ENCODE measurements at places on chromosomes 13 and 19.

GRCh38 chr13:52455677-52456041 lies 381 bp downstream of the CKAP2 start:
- DNase-seq = no peak

- no peak for DNase-seq
Measured at GRCh38 chr13:78712831-78713230, 53.9 kb upstream of the OBI1 start.

- DNase-seq = peak; percentile 99
Measured at GRCh38 chr19:1102407-1103131, 1.2 kb upstream of the GPX4 start.

- no peak for DNase-seq
Measured at GRCh38 chr13:99307648-99308339, 595 bp upstream of the GPR183 start.

- no peak for DNase-seq
Measured at GRCh38 chr13:78806457-78806856, 147.5 kb upstream of the OBI1 start.

- DNase-seq = no peak
Measured at GRCh38 chr13:113184568-113185440, 23.7 kb downstream of the PCID2 start.

DNA sequence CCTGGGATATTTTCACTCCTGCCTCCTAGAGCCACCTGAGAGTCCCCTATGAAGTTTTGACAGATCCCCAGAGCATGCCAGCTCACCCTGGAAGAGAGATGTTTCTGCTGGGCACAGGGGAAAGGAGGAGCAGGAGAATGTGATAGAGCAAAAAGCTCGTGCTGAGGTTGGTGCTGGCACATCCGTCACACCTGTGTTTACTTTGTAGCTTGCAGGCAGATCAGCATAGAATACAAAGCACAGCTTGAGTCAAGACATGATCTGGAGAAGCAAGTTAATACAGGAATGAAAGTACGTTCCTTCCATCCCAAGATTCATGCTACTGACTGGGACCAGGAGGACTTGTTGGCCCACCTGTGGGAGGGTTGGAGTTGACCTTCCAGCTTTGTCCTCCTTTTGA lies 46.1 kb downstream of the HSPH1 start:
- DNase-seq = no peak

GRCh38 chr13:100298116-100298681 lies 209.3 kb downstream of the PCCA start:
- DNase-seq = no peak

DNA sequence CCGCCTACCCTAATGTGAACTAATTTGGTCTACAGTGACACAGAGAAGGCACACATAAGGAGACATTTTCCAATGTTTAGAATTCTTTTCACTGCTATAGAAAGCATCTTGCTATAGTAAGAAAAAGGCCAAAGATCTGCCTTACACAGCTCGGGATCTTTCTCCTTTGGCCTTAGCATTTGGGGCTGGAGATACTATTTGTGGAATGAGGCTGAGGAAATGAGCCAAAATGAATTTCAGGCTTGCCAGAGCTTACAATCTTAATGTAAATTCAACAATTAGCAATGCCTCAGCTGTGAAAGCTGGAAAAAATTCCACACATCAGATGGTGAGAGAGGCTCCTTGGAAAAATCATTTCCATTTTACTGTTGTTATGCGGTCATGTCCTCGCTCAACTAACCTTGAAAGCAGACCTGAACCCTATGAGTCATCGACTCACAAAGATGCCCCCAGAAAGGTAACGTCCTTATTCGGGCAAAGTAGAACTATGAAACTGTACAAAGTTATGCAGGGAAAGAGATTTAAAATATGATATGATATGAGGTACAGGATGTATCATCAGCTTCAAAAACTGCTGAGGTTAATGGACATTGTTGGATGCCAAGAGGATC lies 324.5 kb upstream of the NBEA start:
- DNase-seq = no peak

GRCh38 chr19:6458695-6459261 lies 814 bp downstream of the SLC25A23 start:
- DNase-seq = no peak

DNA sequence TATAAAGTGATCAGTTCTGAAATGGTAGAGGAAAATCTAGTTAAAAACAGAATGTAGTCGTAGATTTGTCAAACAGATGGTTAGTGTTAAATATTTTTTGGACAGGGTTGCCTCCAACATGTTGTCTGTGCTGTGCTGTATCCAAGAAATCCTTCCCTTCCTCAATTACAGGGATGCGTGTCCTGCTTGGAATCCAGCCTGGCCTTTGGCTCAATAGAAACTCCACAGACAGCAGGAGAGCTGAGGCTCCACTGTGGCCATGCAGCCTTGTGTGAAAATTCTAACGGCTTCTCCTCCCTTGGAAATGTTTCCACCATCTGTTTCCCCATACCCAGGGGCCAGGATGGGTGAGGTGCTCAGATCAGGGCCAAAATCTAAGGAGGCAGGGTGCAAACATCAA lies 67.7 kb upstream of the USP29 start:
- DNase-seq = no peak

GRCh38 chr19:17965370-17966128 lies 1.4 kb upstream of the KCNN1 start:
- DNase-seq = no peak

DNA sequence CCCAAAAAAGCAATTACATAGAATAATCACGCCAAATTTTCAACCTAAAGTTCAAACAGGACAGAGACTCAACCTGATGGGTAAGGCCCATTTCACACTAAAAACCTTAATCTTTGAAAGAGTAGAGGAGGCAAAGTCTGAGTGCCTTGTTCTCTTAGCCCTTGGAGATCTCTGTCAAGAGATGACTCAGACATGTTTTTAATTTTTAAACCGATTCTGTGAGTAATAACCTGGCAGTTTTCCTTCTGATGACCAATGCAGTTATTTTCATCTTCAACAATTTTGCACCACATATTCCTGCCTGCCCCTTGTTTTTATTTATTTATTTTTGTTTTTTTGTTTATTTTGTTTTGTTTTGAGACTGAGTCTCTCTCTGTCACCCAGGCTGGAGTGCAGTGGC lies 11.5 kb upstream of the TNFSF9 start:
- no peak for DNase-seq

DNA sequence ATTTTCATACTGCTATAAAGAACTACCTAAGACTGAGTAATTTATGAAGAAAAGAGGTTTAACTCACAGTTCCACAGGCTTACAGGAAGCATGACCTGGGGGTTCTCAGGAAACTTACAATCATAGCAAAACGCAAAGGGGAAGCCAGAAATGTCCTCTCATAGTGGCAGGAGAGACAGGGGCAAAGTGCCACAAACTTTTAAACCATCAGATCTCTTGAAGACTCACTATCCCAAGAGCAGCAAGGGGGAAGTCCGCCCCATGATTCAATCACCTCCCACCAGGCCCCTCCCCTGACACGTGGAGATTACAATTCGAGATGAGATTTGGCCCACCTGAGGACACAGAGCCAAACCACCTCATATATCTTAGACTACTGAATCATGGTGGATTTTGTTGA lies 198.7 kb downstream of the KCTD12 start:
- DNase-seq = no peak

Measured in skeletal muscle cell (primary cell).